ENCODE measurements at places on chromosomes 6 and 20.
A peak's percentile ranks its signal among the peaks of the same experiment; 100 is the strongest.

DNA sequence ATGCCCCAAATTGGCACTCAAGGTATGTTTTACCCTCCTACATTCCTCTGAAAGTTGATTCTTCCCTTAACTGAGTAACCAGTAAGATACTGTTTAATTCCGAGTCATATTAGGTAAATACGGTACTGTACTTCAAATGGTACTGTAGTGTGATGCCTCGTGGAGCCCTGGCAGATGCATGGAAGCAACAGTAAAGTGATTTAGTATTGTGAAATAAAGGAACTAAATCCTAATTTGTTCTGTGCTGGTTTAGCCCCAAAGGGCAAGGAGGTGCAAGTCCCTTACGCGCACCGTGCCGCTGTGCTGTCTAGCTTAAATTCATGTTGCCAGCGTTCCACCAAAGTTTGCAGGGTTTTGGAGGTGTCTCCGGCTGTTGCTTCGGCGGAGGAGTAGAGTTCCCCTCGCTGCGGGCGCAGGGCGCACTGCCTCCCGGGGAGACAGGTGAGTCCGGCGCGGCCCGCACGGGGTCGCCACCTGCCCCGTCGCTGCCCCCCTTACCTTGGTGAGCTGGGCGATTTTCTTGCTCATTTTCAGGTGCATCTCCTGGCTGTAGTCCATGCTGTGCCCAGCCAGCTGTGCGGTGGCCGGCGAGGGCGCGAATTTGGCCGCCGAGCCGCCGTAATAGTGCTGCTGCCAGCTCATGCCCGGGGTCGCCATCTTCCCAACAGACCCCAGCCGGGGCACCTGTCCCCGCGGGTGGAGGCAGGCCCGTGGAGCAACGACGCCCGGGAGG lies 655 bp downstream of the FAM184A start:
- DNase-seq = peak; percentile 4

- DNase-seq = no peak
These were observed 18.3 kb downstream of the SESN1 start for GRCh38 chr6:109076377-109076776.

DNA sequence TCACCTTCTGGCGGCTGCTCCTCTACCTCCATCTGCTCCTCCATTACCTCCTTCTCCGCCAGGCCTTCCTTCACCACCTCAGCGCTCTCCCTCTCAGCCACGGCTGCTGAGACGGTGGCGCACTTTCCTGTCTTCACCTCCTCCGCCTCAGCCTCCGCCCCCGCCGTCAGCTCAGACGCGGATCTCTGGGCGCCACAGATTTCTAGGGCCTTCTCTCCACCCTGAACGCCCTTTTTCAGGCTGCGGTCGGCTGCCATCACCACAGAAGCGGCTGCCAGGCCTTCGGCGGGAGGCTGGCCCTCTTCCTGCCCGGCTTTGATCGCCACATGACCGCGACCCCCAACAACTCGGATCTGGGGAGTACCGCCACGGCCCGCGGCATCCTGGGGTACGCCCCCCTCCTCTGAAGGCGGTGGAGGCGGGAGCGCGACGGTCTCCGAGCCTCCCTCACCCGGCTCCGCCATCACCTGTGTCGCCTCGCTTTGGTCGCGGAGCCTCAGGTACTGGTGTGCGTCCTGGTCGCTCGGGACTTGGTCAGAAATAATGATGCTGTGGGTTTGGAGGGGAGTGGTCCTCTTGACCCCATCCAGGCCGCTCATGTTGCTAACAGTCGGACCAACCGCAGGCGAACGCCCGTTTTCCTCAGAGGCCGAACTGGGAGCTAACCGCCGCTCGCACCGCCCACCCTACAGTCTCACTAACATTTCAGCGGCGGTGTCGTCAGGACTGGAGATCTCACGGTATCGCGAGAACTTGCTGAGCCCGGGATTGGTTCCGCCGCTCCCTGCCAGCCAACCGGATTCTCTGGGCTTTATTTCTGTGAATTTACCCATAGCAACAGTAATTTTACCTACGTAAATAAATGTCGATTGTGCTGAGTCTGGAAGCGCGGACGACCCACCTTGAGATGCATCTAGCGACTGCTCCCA lies at the start of gene TSPYL1:
Gene TSPYL1 (minus strand): TSS at position 699 of the 929 bp plus-strand sequence. CDS start 100 bp downstream, at position 599.
- DNase-seq = peak; percentile 91

GRCh38 chr6:8526624-8527023 lies 91.3 kb upstream of the SLC35B3 start:
- no peak for DNase-seq

- DNase-seq = no peak
These were observed 38.4 kb upstream of the ARHGAP18 start for GRCh38 chr6:129748212-129748900.

- no peak for DNase-seq
These were observed 36.7 kb downstream of the MAN1A1 start for GRCh38 chr6:119312875-119313338.

GRCh38 chr6:112841553-112842329 lies 494.6 kb downstream of the RFPL4B start:
- no peak for DNase-seq

DNA sequence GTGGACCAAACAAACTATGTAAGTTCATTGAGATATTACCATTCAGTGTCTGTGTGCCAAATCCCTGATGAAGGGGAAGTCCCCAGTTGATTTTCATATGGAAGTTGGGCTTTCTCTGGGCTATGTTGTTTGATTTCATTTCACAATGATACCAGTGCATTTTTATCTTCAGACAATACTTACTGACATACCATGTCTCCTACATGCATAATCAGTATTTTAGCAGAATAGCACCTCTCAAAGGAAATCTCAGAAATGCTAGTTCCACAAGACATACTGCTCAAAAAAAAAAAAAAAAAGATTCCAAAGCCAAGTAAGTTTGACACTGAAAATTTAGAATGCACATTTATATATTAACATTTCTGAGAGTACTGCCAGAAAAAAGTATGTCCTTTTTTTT lies 168.8 kb upstream of the RNF217 start:
- DNase-seq = no peak

- DNase-seq = no peak
These were observed 1259.8 kb upstream of the GJE1 start for GRCh38 chr6:140872885-140873284.

DNA sequence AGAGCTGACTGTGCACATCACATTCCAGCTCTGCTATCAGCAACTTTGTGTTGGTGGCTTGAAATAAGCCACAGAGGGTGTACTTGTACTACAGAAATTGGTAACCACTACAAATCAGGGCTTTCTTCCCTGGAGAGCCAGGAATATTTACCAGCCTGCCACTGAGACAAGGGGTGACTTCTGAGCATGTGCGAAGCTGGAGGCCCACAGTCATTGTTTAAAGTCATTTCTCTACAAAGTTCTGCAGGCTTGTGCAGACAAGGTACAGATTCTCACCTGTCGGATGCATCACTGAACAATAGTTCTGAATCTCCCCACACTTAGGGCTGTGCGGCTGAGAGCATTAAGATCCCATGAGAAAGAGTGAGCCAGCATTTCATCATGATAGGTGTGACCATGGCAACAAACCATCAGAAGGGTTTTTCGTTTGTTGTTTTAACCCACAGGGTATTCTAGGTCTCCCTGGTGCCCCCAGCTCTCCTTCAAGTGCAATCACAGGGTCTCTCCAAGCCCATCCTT lies 292.8 kb downstream of the CDC5L start:
- no peak for DNase-seq

DNA sequence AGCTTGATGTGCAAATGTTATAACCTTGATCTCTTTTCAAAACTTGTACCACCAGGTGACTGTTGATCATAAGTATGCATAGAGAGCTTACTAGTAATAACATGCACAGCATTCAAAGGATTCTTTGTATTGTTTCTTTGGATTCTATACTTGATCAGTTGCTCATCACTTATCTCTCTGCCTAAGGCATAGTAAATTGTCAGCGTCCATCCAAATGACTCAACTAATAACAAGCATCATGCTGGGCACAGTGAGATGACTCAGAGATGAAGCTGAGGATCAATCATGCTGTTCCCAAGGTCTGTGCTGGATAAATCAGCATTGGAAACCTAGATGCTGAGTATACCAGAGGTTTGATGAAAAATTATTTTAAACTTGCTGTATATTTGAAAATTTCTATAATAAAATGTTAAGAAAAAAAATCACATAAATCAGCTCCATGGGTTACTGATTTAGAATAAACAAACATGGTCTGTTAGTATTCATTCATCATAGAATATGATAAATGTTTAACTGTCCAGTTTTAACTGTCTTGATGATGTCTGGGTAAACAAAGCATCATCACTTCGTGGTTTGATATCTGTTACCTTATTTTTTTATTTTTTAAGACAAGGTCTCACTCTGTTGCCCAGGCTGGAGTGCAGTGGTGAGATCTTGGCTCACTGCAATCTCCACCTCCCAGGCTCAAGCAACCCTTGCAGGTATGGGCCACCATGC lies 45.6 kb upstream of the SGK1 start:
- peak; percentile 48 for DNase-seq

GRCh38 chr20:7667194-7667593 lies 273.1 kb downstream of the HAO1 start:
- no peak for DNase-seq

DNA sequence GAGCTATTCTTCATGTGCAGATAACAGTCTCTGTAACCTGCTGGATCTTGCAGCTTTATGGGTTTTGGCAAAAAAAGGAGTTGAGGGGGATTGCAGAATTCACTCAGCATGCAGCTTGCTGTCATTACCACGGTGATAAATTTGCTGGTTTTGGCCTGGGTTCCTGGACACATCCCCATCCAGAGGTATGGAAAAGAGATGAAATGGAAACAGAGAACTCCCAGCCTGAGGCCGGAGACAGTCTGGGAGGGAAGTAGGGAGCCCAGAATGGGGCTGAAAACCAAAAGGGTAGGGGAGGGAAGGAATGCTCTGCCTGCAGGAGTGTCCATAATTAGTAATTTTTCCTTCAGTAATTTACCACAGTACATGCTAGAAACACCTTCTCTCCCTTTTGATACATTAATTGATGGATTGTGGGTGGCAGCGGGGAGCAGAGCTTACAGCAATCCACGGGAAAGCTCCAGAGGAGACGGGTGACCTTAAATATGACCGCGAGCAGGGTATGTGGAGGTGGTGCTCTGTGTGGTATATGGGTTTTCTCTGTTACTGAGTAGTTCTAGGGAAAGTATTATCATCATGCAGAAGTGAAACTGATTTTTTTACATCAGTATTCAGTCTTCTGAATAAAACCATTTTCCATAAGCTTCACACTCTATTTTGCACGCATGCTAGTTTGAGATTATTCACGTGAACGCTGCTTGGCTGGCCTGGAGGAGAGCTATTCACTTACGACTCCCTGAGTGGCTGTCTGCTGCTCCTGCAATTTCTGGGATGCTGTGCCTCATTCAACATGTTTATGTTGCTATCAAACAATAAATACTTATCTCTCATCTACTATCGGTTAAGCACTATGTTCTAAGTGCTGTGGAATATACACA lies 66.3 kb upstream of the KCNK16 start:
- DNase-seq = no peak

DNA sequence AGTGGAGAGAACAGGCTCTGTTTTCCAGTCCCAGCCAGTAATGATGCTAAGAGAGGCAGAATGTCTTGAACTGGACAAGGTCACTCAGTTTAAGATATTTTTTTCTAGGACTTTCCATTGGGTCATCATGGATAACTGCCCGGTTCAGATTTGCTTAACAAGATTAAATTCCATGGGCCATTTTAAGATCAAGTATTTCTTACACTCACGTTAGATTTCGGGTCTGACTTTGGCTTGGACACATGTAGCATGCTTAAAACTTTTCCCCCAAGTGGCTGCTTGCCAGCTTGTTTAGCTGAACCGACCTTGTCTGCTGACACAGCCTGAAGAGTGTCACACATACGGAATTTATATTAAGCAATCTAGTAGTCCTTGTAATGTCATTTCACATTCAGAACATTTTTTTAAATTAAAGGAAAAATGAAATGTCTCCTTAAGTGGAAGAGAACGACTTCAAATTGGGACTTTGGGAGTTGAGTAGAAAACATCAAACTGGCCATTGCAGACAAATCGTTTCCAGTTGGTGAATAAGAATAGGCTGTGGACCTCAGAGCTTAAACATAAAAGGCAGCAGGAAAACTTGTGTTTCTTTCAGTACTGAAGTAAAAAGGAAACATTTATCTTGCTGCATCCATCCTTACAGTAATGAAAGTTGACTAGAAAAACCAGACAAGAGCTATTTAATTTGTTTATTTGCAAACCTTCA lies 29.0 kb downstream of the ARMC2 start:
- DNase-seq = no peak

- no peak for DNase-seq
These were observed 459.5 kb downstream of the DHX35 start for GRCh38 chr20:39421571-39422105.

DNA sequence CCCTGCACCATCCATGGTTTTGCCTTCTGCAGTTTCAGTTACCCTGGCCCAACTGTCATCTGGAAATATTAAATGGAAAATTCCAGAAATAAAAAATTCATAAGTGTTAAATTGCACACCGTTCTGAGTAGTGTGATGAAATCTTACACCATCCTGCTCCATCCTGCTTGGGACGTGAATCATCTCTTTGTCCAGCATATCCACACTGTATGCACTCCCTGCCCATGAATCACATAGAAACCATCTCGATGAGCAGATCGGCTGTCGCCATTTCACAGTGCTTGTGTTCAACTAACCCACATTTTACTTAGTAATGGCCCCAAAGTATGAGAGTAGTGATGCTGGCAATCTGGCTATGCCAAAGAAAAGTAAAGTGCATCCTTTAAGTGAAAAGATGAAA lies 105.9 kb upstream of the ID4 start:
- peak; percentile 39 for DNase-seq

GRCh38 chr6:26044140-26045064 lies 42.8 kb upstream of the HFE start:
- DNase-seq = no peak

- DNase-seq = no peak
These were observed 648.3 kb upstream of the ADGRB3 start for GRCh38 chr6:67986694-67987232.

DNA sequence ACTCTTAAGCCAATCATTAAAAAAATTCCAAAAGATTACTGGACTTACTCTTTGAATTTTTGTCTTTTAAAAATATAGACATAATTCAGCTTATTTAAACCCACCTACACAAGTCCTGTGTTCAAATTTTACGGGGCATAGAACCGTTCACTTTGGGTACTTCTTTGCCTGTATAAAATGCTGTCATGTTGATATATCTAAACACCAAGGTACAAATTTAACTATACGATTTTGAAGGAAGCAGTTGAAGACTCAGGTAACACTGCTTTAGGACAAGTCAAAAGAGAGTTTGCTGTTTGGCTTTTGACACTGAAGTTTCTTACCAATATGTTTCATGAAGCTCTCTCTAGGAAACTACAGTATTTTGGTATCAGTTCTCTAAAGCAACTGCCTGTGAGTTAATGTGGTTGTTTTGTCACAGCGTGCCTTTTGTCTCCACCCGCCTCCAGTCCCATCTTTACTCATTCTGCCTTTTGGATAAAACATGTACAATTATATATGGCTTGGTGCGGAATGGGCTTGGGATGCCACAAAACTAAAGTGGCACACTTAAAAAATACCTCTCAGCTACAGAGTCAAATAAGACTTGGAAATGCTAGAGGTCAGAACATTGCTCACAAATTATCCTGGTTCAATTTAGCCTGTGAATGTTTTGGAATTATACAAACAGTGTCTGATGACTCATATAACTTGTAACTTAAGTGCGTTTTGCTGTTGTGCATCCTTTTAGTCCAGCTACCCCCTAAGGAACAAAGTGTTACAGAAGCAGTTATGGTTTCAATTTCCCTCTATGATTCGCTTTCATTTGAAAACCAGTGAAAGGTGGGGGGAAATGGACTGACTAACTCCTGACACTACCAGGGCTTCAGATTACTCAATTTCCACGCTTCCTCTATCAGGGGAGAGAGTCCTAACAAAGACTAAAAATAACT lies 38.7 kb downstream of the RGS17 start:
- DNase-seq = no peak

- no peak for DNase-seq
These were observed 24.4 kb downstream of the UQCC1 start for GRCh38 chr20:35387334-35387733.

- DNase-seq = no peak
These were observed 46.2 kb downstream of the TRAF3IP2 start for GRCh38 chr6:111559188-111560097.
